Activated naive CD8-positive, alpha-beta T cell treated with anti-CD3 and anti-CD28 coated beads for 36 hours (primary cell): ENCODE measurements at places on chromosomes 11 and 22.
A peak's percentile ranks its signal among the peaks of the same experiment; 100 is the strongest.

GRCh38 chr11:65588199-65589054 is 7.2 kb downstream of the KCNK7 start:
- DNase-seq: peak; percentile 87

- DNase-seq: no peak
Measured at GRCh38 chr11:35629914-35630313, 11.7 kb downstream of the FJX1 start.

- no peak for DNase-seq
Measured at GRCh38 chr11:75592715-75593114, 30.7 kb downstream of the SERPINH1 start.

- DNase-seq: no peak
Measured at GRCh38 chr11:35354644-35355043, 64.7 kb downstream of the SLC1A2 start.

DNA sequence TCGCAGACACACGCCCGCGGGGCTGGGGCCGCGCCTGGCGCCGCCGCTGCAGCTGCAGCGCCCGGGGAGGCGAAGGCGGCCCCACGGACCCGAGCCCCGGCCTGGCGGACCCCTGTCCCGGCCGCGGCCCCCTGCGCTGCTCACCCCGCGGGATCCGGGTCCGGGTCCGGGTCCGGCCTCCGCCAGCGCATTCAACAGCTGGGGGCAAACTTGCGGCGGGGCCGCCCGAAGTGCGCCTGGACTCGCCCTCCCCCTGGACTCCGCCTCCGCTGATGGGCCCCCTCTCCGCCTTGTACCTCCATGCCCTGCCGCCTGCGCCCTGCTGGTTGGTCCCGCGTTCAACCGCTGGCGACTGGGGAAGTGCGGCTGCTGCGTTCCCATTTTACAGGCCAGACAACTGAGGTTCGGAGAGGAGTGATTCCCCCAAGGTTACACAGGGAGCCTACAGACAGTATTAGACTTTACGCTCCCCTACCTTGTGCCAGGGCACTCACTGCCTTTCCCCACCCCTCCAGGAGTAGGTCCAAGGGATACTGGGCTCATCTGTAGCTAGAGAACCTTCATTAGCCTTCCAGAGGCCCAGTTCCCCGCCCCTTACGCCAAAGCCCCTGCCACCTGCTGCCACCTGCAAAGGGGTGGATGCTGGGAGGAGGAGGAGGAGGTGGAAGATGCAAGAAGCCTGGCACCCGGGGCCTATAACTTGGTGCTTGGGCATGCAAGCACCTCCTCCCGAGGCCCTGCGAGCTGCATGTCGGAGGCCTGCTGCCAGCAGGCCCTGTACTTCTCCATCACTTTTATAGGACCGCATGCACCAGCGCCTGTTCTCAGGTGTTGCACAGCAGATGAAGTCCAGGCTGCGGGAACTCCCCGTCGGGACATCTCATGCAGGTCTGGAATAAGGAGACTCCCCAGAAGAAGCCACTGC is 694 bp upstream of the ELFN2 start:
- no peak for DNase-seq

DNA sequence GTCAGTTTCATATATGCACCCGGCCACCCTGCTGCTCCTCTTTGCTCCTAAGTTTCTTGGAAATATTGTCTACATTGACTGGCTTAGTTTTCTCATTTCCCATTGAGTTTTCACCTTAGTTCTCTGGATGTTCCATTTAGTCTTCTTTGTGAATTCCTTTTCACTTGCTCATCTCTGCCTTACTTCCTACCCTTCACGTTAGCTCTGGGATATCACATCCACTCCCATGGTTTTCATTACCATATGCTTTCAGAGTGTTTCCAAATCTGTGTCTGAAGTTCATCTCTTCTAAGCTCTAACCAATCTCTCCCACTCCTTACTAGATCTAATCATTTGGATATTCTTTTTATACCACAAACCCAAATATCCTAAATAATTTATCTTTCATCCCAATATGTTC is 226.4 kb downstream of the FAM76B start:
- DNase-seq: no peak

GRCh38 chr22:38213319-38213989 is 11.7 kb downstream of the MAFF start:
- no peak for DNase-seq

- DNase-seq: no peak
Measured at GRCh38 chr11:76666408-76666807, 4.1 kb downstream of the LRRC32 start.
